ENCODE measurements at places on chromosomes 3 and 15.

DNA sequence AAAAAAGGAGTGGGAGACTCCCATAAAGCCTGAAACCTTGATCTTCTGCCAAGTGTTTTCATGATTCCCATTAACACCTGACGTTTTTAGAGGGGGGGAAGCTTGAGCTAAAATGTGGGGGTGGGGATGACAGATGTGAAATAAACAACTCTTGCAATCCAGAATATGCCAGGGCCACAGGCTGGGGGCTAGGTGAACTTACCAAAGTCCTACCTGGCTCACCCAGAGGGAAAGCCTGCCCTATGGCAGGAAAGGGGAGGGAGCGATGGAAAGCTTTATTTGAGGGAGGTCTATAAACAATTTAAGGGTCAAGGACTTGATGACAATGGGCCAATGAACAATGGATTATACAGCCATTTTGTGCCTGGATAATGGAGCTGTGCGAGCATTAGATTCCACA is 108.3 kb downstream of the LRIG1 start:
- DNase-seq = no peak

DNA sequence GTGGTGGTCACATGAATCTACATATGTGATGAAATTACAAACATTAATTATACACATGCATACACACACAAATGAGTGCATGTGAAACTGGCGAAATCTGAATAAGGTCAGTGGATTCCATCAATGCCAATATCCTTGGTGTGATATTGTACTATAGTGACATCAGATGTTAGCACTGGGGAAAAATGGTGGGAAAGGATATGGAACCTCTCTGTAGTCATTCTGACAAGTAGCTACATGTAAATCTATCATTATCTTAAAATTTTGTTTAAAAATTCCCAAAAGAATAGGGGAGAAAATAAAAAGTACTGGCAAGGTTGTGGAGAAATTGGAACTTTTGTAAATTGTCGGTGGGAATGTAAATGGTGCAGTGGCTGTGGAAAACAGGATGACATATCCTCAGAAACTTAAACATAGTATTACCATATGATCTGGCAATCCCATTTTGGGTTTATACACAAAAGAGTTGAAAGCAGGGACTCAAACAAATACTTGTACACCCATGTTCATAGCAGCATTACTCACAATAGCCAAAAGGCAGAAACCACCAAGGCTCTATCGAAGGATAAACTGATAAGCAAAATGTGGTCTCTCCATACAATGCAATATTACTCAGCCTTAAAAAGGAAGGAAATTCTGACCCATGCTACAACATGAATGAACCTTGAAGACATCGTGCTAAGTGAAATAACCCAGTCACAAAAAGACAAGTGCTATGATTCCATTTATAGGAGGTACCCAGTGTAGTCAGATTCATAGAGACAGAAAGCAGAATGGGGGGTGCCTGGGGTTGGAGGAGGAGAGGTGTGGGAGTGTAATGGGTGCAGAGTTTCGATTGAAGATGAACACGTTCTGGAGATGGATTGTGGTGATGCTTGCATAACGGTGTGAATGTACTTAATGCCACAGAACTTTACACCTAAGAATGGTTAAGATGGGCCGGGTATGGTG is 25.3 kb upstream of the HRH1 start:
- DNase-seq = no peak

DNA sequence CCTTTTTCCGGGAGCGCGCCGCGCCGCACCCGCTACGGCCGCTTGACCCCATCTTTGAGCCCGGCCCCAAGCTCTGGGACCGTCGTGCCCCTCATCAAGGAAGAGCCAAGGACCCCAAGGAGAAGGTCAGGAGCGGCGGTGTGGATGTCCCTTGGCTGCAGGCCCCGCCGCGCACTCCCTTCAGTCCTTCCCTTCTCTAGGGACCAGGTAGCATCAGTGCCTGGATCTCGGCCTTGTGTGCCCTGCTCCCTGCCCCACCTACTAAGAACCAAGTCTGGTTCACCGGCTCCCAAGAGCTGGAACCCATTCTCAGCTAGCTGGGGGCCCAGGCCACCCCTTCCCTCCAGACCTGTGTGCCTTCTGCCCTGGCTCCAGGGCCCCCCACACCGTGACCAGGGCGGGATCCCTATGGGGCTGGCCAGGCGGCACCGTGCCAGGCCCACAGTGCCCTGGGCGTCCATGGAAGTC is 69.3 kb upstream of the CGNL1 start:
- no peak for DNase-seq

DNA sequence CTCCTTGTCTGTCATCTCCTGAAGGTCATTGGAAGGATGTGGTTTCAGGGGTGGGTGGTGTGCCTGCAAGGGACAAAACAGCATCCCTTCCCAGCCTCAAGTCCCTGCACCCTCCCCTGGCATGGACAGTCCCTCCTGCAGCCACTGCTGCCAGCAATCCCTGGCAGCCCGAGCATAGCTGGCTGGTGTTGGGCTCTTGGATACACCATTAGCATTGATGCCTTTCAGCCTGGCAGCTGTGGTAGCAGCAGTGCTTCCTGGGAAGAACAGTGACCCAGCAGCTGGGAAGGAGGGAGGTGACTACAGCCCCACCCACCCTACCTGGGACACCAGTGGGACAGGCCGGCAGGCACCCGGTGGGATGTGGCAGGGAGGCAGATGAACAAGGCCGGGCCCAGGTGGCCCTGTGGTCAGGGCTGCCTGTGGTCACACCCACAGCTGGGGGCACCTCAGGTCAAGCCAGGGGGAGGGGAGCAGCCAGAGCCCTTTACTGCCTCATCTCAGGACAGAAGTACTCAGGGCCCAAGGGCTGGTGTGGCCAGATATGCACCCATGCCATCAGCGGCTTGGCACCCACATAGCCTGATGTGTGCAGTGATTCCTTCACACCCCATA is 32.9 kb upstream of the TMEM115 start:
- no peak for DNase-seq

DNA sequence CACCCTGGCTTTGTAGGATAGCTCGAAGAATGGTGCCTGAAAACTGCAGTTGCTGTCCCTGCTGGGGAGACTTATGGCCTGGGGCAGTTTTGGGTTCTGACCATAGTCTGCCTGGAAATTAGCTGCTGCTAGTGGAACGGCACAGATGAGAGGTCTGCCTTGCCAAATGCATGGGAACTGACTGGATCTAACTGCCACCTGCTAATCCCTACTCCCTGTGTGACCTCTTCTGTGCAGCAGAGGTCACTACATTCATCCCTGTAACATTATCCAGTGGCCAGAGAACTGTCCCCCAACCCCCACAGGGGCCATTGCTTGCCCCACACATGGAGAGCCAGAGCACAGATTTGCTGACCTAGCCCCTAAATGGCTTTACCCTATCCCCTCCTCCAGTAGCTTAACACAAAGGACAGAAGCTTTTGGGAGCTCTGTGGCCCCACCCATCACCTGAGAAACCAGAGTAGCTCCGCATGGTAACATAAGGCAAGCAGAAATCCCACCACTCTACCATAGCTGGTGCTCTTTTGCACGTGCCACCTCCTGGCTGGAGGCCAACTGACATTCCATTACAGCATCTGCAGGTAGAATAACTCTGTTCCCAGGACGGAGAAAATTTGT is 840.0 kb downstream of the EPHA3 start:
- no peak for DNase-seq

DNA sequence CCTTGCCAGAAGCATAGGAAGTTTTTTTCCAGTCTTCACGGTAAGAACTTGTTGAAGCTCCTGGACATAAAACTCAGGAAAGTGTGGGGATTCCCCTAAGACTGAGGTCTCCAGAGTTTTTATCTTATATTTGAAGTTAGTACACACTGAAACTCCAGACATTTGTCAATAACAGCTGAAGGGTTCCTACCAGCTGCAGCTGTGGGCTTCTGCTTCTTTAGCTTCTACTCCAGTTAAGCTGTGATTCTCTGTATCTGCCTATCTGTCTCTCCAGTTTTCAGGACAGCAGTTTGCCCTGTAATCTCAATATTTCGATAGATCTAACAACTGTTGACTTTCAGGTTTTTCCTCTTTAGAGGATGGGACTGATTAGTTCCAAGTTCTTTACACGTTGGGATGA is 966.0 kb upstream of the SEMA6D start:
- no peak for DNase-seq

DNA sequence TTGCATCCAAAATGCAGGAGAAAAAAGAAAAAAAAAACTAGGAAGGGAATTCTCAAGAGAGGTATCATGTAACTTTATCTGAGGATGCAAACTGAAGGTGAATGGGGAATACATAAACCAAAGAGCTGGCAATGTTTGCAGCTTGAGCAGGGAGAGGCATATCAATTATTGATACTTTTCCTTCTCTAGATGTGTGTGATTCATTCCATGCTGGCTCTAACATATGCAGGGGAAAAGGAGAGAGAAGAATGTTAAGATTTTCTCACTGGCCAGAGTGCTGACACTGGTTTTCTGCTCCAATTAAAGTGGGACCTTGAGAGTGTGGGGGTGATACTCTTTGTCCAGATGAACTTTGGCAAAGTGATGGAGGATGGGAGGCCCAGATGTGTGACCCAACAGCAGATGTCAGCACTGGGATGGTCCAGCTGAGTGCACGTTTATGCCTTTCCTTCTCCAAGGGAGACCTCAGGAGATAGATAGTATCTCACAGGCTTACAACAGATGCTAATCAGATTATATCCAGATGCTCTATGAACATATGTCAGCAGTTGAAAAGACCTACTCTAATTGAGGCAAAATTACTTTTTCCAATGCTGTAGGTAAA is 50.0 kb upstream of the PSMD6 start:
- DNase-seq = no peak

DNA sequence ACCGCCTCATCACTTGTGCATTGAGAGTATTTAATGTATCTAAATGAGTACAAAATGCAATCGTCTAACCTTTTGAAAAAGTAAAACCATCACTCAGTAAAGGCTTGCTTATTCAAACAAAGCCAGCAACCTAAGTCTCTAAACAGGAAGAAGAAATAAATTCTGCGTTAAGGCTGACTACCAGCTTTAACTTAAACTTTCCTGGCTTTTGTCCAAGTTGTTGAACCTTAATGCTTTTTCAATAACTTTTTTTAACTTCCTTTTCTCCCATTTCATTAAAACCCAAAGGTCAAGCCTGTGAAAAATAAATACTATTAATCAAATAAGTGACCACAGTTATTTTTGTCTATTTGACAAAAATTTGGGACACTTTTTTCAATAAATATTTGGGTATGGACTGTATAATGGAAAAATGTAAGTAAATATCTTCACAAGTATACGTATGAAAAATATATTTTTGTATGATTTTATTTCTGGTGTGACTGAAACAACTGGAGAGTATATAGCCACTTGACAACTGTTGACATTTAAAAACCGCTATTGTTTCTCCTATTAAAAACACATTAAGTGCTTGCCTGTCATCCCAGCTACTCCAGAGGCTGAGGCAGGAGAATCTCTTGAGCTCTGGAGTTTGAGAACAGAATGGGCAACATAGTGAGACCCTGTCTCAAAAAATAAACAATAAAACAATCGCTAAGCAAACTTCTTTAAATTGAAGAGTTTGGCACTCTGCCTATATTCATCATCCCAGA is 2.9 kb downstream of the KLHL24 start:
- DNase-seq = no peak

DNA sequence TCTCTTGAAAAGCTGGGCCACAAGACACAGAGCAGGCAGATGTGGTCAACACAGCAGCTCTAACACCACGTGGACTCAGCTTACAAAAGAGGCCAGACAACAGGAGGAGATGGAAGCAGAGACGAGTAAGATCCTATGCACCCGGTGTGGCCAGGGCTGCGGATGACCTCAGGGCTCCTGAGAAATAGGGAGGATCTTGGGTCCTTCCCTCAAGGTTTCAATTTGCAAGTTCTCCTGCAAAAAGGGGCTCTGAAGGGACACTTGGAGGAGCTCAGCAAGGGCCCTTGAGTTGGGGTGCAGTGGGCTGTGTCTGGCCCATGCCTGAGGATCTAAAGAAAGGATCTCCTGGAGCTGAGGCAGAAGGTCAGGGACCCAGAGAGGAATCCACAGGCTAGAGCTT is 249.5 kb upstream of the IGF1R start:
- no peak for DNase-seq

DNA sequence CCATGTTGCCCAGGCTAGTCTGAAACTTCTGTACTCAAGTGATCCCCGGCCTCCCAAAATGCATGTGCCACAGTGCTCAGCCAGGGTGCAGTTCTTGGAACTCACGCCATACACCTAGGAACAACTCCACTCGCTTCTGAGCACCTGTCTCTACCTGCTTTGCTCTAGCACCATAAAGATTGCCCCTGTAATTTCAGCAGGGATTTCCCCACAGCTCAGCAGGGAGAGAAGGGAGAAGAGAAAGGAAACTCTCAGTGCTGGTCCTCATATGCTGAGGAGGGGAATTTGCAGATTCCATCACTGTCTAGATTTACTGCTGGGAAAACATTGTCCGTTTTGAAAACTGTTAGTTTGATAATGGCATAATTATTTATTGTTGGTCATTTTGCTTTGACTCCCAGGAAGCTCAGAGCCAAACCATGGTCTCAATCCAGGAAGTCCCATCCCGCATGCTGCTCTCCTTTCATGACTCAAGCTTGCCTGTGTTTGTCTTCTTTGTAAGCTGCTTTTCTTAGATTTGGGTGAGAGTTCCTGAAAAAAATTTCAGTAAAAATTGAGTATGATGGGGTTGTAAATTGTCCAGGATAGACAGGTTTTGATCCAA is 24.2 kb downstream of the TRIM71 start:
- DNase-seq = no peak

- DNase-seq = no peak
Measured at GRCh38 chr3:135564696-135565095, 400.8 kb upstream of the PPP2R3A start.

GRCh38 chr15:95737060-95737459 is 593.4 kb upstream of the NR2F2 start:
- no peak for DNase-seq

GRCh38 chr3:71244153-71244825 is 339.2 kb downstream of the FOXP1 start:
- DNase-seq = no peak

DNA sequence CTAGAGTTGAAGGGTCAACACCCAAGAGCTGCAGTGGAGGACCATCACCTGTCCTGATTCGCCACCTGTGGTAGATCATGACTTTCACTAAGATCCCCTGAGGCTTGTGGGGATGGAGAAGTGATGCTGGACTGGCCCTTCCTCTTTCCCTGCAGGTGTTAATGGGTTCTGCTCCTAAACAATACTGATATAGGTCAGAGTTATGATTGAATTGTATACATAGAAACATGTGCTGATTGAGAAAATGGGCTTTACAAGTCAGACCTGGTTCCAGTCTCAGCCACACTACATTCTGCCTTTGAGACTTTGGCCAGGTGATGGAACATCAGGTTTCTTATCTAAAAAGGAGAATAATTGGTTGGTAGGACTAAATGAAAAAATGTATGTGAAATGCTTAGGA is 418.9 kb upstream of the TPRG1 start:
- DNase-seq = no peak
